ENCODE measurements at places on chromosomes 12 and 14.

- DNase-seq, result no peak
Measured at GRCh38 chr12:49121047-49121696, 10.0 kb downstream of the TUBA1B start.

DNA sequence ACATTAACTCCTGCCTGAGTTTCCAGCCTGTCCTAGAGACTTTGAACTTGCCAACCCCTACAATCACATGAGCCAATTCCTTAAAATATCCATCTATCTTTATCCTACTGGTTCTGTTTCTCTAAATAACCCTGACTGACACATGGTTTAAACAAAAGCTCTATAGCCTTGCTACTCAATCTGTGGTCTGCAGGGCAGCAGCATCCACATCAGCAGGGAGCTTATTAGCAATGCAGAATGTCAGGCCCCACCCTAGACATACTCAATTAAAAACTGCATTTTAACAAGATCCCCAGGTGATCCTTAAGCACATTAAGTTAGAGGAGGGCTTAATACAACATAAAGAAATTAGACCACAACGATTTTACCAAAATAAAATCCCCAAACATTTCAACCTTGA lies 108.3 kb upstream of the CPSF6 start:
- DNase-seq, result no peak

GRCh38 chr14:55901291-55901690 lies 216.9 kb upstream of the PELI2 start:
- DNase-seq, result no peak

DNA sequence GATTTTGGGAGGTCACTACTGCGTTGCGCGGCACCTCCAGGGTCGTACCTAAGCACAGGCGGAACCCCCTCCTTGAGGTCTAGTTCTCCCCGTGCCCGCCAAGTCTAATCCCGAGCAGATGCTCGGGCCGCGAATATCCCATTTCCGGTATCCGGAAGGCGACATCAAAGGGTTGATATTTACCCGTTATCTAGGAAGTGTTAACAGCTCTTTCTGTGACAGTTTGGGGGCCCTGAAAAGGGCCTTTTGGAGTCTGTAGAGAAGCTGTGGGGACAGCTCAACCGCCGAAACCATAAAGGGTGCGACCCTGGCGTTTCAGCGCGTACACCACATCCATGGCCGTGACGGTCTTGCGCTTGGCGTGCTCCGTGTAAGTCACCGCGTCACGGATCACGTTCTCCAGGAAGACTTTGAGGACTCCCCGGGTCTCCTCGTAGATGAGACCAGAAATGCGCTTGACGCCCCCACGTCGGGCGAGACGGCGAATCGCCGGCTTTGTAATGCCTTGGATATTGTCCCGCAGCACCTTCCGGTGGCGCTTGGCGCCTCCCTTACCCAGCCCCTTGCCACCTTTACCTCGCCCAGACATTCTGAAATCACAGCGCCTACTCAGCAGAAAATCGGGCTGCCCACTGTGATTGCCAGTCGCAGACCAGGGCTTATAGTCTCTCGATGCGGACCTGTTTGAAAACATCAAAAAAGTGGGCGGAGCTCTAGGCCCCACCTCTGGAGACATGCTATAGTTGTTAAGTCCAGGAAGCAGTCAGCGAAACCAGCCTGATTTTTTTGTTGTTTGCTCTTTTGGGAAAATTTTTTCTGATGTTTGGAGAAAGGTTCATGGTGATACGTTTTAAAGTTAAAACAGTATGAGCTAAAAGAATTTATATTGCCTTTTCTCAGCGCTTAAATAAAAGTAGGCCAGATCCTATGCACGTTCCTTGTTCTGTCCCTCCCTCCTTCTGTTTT lies 32.5 kb downstream of the WBP11 start:
- peak; percentile 80 for DNase-seq

DNA sequence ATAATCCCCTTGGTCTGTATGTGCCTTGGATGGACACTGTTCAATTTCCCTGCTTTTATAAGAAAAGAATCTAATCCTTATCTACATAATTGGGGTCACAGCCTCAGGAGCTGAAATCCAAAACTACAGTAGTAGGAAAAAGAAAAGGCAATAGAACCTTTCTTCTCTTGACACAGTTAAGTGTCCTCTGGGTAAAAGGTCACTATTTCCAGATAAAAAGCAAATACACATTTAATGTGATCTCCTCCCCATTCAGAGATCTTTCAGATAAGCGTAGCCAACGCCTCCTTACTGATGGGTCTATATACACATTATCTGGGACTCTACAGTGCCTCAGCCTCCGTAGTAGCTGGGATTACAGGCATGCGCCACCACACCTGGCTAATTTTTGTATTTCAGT lies 73.4 kb downstream of the CLIP1 start:
- DNase-seq, result no peak

DNA sequence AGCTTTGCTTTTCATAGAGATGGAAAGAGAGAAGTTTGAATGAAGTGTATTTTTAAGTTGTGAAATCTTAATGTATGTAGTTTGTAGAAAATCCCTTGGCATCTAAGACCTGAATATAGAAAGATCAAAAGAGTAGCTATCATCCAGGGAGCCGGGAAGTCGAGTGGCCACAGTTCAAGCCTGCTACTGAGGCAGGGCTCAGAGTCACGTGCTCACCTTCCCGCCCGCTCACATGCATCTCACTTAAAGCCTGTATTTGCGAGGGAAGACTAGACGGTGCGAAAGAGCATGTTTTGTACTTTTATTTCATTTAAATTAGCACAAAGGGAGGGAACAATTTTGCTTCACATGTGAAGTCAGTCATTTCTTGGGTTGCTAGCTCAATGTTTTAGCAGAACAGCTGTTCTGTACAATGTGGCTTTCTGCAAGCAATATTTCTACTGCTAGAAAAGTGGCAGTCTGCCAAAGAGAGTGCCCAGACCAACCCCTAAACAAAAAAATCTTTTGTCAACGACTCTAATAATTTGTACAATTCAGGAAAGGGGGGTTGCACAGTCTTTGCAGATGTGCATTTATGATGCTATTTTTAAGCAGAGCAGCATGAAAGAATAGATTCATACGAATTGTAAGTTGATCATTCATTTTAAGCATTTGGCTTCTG lies 290.7 kb downstream of the NPAS3 start:
- no peak for DNase-seq

GRCh38 chr12:31589904-31590641 lies 863 bp downstream of the DENND5B start:
- no peak for DNase-seq

- DNase-seq, result no peak
Measured at GRCh38 chr12:9897535-9897934, 16.2 kb downstream of the KLRF2 start.

- no peak for DNase-seq
Measured at GRCh38 chr14:100554082-100554677, 33.0 kb downstream of the BEGAIN start.

DNA sequence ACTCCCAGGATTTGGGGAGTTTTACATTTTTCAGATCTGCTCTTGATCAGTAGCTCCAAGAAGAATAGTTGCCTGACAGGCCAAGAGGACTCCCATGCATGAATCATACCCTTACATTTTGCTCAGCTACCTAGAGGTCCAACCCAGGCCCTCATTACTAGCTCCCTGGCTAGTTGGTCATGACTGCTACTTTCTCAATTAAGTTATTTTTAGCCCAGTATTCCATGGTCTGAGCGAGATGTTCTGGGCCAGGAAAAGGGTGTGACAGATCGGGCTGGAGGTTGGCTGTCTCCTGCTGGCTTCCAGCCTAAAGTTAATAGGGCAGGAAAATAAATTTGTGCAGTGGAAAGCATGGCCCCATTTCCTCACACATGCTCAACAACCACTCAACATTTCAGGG lies 379.2 kb downstream of the GRIN2B start:
- no peak for DNase-seq

DNA sequence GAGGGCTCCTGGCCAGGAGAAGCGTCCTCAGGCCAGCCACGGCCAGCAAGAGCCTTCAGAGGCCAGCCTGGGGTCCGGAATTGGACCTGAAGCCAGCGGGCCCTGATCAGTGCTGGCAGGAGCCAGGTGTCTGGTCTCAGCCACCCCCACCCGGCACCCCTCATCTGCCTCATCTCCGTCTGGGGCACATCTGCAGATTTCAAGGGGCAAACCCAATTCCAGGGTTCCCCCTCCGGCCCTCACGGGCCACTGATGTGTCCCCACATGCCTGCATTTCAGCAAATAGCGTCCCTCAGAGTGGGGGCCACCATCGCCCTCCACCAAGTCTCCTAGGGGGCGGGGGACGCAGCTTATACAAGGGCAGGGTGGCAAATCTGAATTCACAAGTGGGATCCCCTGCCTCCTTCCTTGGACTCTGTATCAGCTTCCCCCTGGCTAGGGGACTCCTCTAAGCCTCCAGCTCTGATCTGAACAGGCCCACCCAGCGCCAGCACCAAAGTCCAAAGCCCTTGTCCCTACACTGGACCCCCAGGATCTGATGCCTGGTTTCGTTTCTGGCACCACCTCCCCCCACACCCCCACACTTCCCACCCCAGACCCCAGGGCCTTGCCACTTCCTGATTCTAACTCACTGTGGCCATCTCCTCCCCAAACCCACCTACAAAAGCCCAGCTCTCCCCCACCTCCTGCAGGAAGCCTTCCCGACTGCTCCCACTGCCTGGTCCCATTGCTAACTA lies 10.1 kb downstream of the TMEM179 start:
- DNase-seq, result no peak

DNA sequence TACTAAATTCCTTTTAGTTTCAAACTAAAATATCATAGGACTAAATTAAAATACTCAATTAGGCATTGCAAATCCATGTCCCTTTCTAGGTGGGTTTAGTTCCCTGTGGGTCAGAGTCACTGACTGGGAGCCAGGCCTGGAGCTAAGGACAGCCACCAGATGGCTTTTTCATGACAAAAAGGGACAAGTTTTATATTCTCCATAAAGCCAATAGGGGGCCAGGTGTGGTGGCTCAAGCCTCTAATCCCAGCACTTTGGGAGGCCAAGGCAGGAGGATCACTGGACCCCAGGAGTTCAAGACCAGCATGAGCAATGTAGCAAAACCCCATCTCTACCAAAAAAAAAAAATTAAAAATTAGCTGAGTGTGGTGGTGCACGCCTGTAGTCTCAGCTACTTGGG lies 35.4 kb upstream of the EIF5 start:
- no peak for DNase-seq

- DNase-seq, result no peak
Measured at GRCh38 chr12:126191949-126192348, 1126.7 kb downstream of the AACS start.

DNA sequence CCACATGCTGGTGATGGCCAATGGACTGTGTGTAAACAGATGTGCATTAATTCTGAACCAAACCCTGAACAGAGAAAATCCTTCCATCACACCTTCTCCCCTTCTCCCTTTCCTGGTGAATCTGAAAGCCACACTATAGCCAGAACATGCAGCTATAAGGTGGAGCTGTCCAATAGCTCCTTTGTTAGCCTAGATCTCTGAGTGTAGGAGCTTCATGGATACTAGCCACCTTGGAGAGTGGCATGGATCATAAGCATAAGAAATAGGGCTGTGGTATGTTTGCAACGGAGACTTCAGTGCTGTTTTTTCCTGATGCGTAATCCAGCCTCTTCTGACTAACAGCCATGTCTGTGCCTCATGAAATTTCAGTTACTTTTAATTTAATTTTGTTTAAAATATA lies 364.5 kb downstream of the BTG1 start:
- no peak for DNase-seq

DNA sequence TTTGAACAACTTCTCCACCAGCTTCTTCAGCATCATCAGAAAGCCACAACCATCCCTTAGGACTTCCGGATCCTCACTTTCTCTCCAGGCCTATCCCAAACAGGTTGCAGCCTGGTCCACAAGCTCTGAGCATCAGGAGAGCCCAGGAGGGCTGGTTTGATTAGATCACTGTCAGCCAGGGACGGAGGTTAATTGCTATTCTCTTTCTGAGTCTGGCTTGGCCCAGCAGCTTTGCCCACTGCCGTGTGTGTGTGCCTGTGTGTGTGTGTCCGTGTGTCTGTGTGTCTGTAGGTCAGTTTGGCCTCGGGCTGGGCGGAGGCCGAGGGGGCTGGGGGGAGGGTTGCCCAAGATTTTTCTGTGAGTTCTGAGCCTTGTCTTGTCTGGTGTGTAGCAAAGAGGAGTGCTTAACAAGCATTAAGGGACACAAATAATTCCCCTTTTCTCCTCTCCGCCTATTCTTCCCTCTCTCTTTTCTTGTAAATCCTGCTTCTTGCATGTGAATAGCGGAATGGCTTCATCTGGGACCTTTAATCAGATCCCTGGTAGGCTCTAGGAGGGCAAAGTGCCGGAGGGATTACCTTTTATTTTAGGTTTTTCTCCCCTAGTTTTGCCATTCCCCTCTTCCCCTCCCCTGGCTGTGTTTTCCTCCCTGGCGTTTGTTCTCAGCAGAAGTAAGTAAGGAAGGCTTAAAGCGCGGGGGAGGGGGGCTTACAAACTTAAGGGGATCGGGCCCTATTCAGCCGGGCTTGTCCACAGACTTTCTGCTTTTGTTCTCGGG lies 138.2 kb upstream of the LHX5 start:
- no peak for DNase-seq

- DNase-seq, result no peak
Measured at GRCh38 chr14:99598774-99599173, 5.2 kb downstream of the CCDC85C start.

GRCh38 chr12:11638315-11638916 lies 11.1 kb upstream of the ETV6 start:
- DNase-seq, result no peak

DNA sequence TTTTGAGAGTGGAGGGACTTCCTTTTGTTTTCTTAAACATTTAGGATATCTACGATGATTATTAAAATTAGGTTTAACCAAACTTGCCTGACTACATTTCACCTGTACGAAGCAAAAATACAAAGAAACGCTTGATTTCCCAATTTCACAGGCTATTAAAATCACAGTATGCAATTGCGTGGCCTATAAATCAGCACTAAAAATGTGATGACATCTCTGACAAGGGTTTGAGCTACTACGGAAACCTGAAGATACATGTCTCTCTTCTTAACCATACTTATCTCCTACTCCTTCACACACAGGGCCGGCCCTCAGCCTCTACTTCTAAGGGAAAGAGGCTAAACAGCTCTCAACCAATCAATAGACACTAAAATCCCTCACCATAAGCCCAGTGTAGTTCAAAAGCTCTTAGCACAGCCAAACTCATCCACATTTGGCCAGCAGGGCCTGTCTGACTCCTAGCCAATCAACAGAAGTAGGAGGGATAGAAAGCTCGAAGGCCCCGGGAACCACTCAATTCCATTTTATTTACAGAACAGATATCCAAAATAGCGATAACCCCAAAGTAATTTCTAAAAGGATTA lies 137.3 kb downstream of the FOXN3 start:
- DNase-seq, result no peak

DNA sequence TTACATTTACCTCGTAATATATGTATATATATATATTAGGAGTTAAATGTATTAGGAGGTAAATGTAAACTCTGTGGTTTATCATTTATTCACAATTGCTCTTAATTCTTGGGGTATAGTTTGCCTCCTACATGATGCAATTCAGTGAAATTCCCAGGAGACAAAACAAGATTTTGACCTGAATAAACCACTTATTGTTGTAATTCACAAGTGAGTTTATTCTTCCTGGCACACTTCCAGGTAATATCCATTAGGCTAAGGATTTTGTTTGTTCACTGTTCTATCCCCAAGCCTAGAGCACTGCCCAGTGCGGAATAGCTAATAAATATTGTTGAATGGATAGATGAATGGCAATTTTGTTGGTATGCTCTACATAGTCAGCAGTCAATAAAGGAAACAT lies 3.0 kb downstream of the SMIM10L1 start:
- no peak for DNase-seq
